ENCODE measurements at places on chromosomes 7 and 10. TPM values are rescaled to one million over a fixed set of nuclear protein-coding genes. Genes with fewer than 3 reads are reported as not detected.
A peak's percentile ranks its signal among the peaks of the same experiment; 100 is the strongest.

HSPA12A gene
- polyA plus RNA-seq, result not detected

WNT8B gene
- polyA plus RNA-seq, result not detected

CCDC146 gene
- 5.6 TPM for polyA plus RNA-seq

ADCYAP1R1 gene
- not detected for polyA plus RNA-seq

TRUB1 gene
- polyA plus RNA-seq, result 10.2 TPM

OPN4 gene
- polyA plus RNA-seq, result not detected

GFRA1 gene
- not detected for polyA plus RNA-seq

FZD1 gene
- not detected for polyA plus RNA-seq

SORCS3 gene
- not detected for polyA plus RNA-seq

ASZ1 gene
- not detected for polyA plus RNA-seq

FXYD4 gene
- polyA plus RNA-seq, result not detected

PSTK gene
- 8.8 TPM for polyA plus RNA-seq

NUTM2E gene
- not detected for polyA plus RNA-seq

DNA sequence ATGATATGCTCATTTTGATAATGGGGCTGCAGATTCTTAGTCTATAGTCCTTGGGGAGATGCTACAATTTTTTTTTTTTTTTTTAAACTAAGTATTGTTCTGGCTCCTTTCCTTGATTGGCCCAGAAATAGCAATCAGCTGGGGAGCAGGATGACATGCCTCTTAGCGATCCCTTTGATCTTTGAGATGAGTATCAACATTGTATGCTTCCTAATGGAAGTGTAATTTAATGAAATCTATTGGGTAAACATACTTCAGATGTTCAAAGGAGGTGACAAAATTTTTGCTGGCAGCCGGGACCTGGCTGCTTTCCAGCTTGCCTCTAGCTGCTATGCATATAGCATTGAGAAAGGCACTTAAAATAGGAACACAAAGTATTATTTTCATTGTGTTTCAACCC, 43.5 kb downstream of the VTI1A start:
- no peak for DNase-seq
- no peaks in the 10 kb centered on the region for H3K4me1 ChIP-seq
- no peak overlapping the region for H3K27ac ChIP-seq
- H3K4me3 ChIP-seq, result no peak overlapping the region
- H3K36me3 ChIP-seq, result no peaks in the 10 kb centered on the region

- H3K27ac ChIP-seq, result no peak overlapping the region
- no peaks in the 10 kb centered on the region for H3K4me1 ChIP-seq
- H3K4me3 ChIP-seq, result no peak overlapping the region
- H3K36me3 ChIP-seq, result no peaks in the 10 kb centered on the region
- no peaks in the 10 kb centered on the region for H3K27me3 ChIP-seq
- no peak for DNase-seq
These were observed 41.8 kb upstream of the RABGEF1 start for GRCh38 chr7:66698652-66699205.

- H3K4me1 ChIP-seq, result no peaks in the 10 kb centered on the region
- no peak overlapping the region for H3K4me3 ChIP-seq
- H3K27ac ChIP-seq, result no peak overlapping the region
- H3K36me3 ChIP-seq, result no peaks in the 10 kb centered on the region
- no peaks in the 10 kb centered on the region for H3K27me3 ChIP-seq
- no peak for DNase-seq
These were observed 867.3 kb downstream of the TYW1 start for GRCh38 chr7:67863911-67864310.

DNA sequence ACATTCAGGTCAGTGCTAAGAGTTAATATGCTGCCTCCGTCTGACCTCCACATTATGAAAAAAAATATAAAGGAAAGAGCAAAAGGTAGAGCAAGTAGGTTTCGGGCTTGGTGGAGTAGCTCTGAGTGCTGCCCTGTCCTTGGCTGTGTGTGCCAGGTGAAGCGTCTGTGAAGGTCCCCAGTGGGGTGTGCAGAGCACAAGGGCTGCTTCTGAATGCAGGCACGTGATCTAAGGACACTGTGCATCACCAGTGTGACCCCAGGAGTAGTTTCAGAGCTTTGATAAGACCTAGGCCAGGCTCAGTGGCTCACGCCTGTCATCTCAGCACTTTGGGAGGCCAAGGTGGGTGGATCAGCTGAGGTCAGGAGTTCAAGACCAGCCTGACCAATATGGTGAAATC, 36.0 kb downstream of the KLF6 start:
- no peak overlapping the region for H3K4me3 ChIP-seq
- no peak overlapping the region for H3K27ac ChIP-seq
- no peak for DNase-seq
- no peaks in the 10 kb centered on the region for H3K4me1 ChIP-seq
- H3K27me3 ChIP-seq, result no peaks in the 10 kb centered on the region

- no peak overlapping the region for H3K4me3 ChIP-seq
- no peak overlapping the region for H3K27ac ChIP-seq
- DNase-seq, result no peak
- H3K27me3 ChIP-seq, result no peaks in the 10 kb centered on the region
These were observed 107.4 kb downstream of the UNCX start for GRCh38 chr7:1340031-1340430.

GRCh38 chr7:101216001-101216859, 1.2 kb downstream of the PLOD3 start:
- H3K36me3 ChIP-seq, result no peaks in the 10 kb centered on the region
- no peaks in the 10 kb centered on the region for H3K27me3 ChIP-seq
- peak overlapping the region; percentile 76 for H3K27ac ChIP-seq

DNA sequence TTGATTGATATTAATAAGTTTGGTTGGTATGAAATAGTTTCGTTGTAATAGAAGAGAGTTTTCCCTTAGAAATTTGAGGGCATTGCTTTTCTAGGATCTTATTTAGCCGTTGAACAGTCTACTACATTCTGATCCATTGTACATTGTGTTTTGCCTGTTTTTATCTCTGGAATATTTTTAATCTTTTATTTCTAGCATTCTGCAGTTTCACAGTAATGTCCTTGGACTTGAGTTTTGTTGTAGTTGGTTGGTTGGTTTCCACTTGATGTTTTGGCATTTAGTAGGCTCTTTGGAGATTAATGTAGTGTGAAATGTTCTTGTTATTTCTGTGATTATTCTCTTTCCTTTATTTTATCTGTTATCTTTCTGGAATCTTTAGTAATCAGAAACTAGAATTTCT, 112.4 kb downstream of the CCSER2 start:
- H3K27ac ChIP-seq, result no peak overlapping the region
- no peak for DNase-seq
- H3K4me3 ChIP-seq, result no peak overlapping the region
- H3K36me3 ChIP-seq, result peaks cover 5% of the 10 kb centered on the region
- H3K27me3 ChIP-seq, result no peaks in the 10 kb centered on the region

GRCh38 chr7:134546955-134547354, 2.0 kb upstream of the AKR1B15 start:
- H3K4me3 ChIP-seq, result no peak overlapping the region
- H3K27ac ChIP-seq, result no peak overlapping the region
- H3K36me3 ChIP-seq, result no peaks in the 10 kb centered on the region
- DNase-seq, result no peak
- no peaks in the 10 kb centered on the region for H3K27me3 ChIP-seq
- no peaks in the 10 kb centered on the region for H3K4me1 ChIP-seq

DNA sequence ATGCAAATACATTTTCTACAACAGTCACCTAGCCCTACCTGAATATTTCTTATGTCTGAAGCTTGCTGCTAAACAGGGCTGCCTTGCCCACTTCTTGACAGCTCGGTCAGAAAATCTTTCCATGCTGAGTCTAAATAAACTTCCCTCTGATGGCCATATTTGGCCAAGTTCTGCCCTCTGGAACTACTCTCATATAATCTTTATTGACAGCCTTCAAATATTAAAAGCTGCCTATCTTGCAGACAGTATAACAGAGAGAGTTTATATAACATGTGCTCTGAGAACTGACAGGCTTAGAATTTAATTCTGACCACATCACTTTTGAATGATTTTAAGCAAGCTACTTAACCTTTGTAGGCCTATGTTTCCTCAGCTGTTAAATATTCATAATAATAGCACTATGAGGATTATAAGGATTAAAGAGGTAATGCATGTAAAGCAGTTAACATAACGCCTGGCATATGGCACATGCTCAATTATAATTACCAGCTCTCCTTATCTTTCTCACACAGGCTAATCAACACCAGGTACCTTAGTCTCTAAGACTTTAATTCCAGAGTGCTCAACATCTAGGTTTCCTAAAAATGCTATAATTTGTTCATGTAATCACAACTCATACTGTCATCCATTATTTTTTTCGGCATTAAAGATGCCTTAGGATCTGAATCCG, 334.1 kb downstream of the HPSE2 start:
- no peaks in the 10 kb centered on the region for H3K4me1 ChIP-seq
- no peak for DNase-seq
- H3K4me3 ChIP-seq, result no peak overlapping the region
- H3K36me3 ChIP-seq, result no peaks in the 10 kb centered on the region
- H3K27ac ChIP-seq, result no peak overlapping the region
- H3K27me3 ChIP-seq, result no peaks in the 10 kb centered on the region

GRCh38 chr7:90412458-90413184, 9.4 kb downstream of the CLDN12 start:
- no peak overlapping the region for H3K4me3 ChIP-seq
- no peaks in the 10 kb centered on the region for H3K4me1 ChIP-seq
- H3K27me3 ChIP-seq, result no peaks in the 10 kb centered on the region
- H3K36me3 ChIP-seq, result no peaks in the 10 kb centered on the region

- H3K4me3 ChIP-seq, result no peak overlapping the region
- no peak overlapping the region for H3K27ac ChIP-seq
- peaks cover 12% of the 10 kb centered on the region for H3K36me3 ChIP-seq
- no peaks in the 10 kb centered on the region for H3K27me3 ChIP-seq
These were observed 29.6 kb downstream of the FAM133B start for GRCh38 chr7:92560602-92561001.

GRCh38 chr7:108201766-108202165, 71.6 kb upstream of the LAMB4 start:
- no peaks in the 10 kb centered on the region for H3K36me3 ChIP-seq
- H3K27me3 ChIP-seq, result no peaks in the 10 kb centered on the region
- no peaks in the 10 kb centered on the region for H3K4me1 ChIP-seq
- H3K4me3 ChIP-seq, result no peak overlapping the region
- no peak overlapping the region for H3K27ac ChIP-seq
- no peak for DNase-seq

- H3K27ac ChIP-seq, result no peak overlapping the region
- H3K36me3 ChIP-seq, result no peaks in the 10 kb centered on the region
- no peak for DNase-seq
These were observed 7.6 kb downstream of the SNX8 start for GRCh38 chr7:2306688-2307087.

GRCh38 chr10:43064331-43065075, 12.4 kb upstream of the RET start:
- DNase-seq, result no peak
- H3K4me1 ChIP-seq, result no peaks in the 10 kb centered on the region
- H3K36me3 ChIP-seq, result no peaks in the 10 kb centered on the region
- H3K4me3 ChIP-seq, result no peak overlapping the region
- no peaks in the 10 kb centered on the region for H3K27me3 ChIP-seq

GRCh38 chr10:1402016-1402770, 335.1 kb downstream of the ADARB2 start:
- H3K27ac ChIP-seq, result no peak overlapping the region
- no peak overlapping the region for H3K4me3 ChIP-seq
- no peaks in the 10 kb centered on the region for H3K36me3 ChIP-seq

GRCh38 chr7:72781161-72781560, 46.8 kb downstream of the TYW1B start:
- no peak for DNase-seq
- no peaks in the 10 kb centered on the region for H3K36me3 ChIP-seq
- H3K27me3 ChIP-seq, result no peaks in the 10 kb centered on the region
- no peak overlapping the region for H3K4me3 ChIP-seq
- H3K27ac ChIP-seq, result no peak overlapping the region

DNA sequence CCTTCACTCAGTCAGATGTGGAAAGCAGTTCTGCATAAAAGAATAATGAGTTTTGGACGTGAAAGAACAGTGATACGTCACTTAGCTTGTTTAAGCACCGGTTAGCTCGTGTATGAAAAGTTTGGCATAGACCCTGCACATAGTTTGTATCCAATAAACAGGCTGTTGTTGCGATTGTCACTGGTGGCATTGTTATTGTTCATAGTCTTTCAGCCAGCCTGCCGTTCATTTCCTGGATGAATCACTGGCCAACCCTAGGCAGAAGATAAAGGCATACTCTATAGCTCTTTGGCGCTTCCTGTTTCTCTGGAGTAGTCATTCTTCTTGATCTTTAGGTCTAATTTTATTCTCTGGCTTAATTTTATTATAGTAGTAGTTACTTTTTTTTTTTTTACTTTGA, 57.8 kb upstream of the ANKRD30A start:
- no peak for DNase-seq
- H3K4me1 ChIP-seq, result no peaks in the 10 kb centered on the region
- no peaks in the 10 kb centered on the region for H3K36me3 ChIP-seq
- H3K27me3 ChIP-seq, result no peaks in the 10 kb centered on the region
- no peak overlapping the region for H3K27ac ChIP-seq

- no peaks in the 10 kb centered on the region for H3K4me1 ChIP-seq
- no peak for DNase-seq
- H3K4me3 ChIP-seq, result no peak overlapping the region
These were observed 72.3 kb upstream of the DNAJB12 start for GRCh38 chr10:72426986-72427385.

GRCh38 chr7:11506417-11506816, 325.6 kb downstream of the THSD7A start:
- no peak overlapping the region for H3K4me3 ChIP-seq
- no peaks in the 10 kb centered on the region for H3K27me3 ChIP-seq
- no peak overlapping the region for H3K27ac ChIP-seq

DNA sequence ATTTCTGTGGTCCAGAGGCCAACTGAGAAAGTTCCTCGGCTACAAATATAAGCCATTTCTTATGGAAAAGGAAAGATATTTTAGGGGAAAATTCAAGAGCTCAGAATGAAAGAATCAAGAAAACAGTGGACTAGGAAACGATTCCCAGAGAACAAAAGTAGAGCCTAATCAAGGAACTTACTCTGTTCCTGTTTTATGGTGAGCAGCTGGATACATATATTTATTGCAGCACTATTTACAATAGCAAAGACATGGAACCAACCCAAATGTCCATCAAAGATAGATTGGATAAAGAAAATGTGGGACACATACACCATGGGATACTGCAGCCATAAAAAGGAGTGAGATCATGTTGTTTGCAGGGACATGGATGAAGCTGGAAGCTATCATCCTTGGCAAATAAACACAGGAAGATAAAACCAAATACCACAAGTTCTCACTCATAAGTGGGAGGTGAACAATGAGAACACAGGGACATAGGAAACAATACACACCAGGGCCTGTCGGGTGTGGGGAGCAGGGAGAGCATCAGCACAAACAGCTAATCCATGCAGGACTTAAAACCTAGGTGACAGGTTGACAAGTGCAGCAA, 298.7 kb downstream of the THSD7A start:
- no peak for DNase-seq
- H3K4me3 ChIP-seq, result no peak overlapping the region
- H3K36me3 ChIP-seq, result no peaks in the 10 kb centered on the region
- no peak overlapping the region for H3K27ac ChIP-seq
- H3K27me3 ChIP-seq, result no peaks in the 10 kb centered on the region
- no peaks in the 10 kb centered on the region for H3K4me1 ChIP-seq

- H3K27me3 ChIP-seq, result no peaks in the 10 kb centered on the region
- H3K4me1 ChIP-seq, result peaks cover 26% of the 10 kb centered on the region
- no peak overlapping the region for H3K4me3 ChIP-seq
- H3K36me3 ChIP-seq, result no peaks in the 10 kb centered on the region
- no peak overlapping the region for H3K27ac ChIP-seq
These were observed 25.0 kb downstream of the BPGM start for GRCh38 chr7:134671609-134672008.
